ENCODE measurements at places on chromosomes 12 and 14.
A peak's percentile ranks its signal among the peaks of the same experiment; 100 is the strongest.

GRCh38 chr12:93777254-93777653 lies 100.1 kb downstream of the CRADD start:
- peak; percentile 57 for DNase-seq
- no peak overlapping the region for H3K4me3 ChIP-seq
- no peaks in the 10 kb centered on the region for H3K36me3 ChIP-seq
- no peaks in the 10 kb centered on the region for H3K27me3 ChIP-seq
- H3K4me1 ChIP-seq: peaks cover 40% of the 10 kb centered on the region

DNA sequence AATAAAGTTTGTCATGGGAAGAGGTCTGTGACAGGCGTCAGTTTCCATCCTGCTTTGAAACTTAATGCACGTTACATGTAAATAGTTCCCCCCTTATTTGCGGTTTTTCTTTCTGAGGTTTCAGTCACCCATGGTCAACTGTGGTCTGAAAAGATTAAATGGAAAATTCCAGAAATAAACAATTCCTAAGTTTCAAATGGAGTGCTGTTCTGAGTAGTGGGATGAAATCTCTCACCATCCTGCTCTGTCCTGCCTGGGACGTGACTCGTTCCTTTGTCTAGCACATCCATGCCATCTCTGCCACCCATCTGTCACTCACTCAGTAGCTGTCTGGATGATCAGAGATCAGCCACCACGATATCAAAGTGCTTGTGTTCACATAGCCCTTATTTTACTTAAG lies 51.3 kb upstream of the DICER1 start:
- H3K4me1 ChIP-seq: no peaks in the 10 kb centered on the region
- H3K27me3 ChIP-seq: no peaks in the 10 kb centered on the region
- no peak overlapping the region for H3K4me3 ChIP-seq
- H3K27ac ChIP-seq: no peak overlapping the region
- no peak for DNase-seq

DNA sequence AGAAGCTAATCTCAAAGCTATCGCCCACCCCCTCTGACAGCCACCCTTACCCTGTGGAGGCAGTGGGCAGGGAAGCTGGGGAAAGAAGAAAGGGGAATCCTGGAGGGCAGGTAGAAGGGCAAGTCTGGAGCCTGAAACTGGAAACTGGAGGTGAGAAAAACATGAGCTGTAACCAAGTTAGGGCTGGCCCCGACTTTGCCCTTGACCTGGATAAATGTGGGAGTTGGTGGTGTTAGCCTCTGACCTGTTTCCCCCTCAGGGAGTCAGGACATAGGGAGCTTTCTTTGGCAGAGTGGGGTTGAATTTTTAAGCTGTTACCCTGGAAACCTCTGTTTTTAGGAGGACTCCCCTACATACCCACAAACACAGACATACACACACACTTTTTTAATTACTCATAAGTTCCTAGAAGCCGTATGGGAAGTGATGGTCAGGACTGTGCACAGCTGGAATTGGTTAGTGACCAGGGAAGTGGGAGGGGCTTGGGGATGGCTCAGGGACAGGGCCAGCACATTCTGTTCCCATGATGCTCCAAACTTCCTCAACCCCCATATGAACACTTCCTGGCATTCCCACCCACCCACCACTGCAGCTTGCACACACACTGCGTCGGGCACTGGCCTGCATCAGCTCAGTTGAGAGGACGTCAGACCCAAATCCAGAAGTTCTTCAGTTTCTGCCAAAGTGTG lies 5.0 kb upstream of the MMP19 start:
- H3K4me1 ChIP-seq: peaks cover 22% of the 10 kb centered on the region
- no peaks in the 10 kb centered on the region for H3K36me3 ChIP-seq
- peak; percentile 89 for DNase-seq
- H3K27me3 ChIP-seq: no peaks in the 10 kb centered on the region

- H3K27me3 ChIP-seq: no peaks in the 10 kb centered on the region
- no peak overlapping the region for H3K27ac ChIP-seq
- H3K4me1 ChIP-seq: peaks cover 30% of the 10 kb centered on the region
- H3K36me3 ChIP-seq: peaks cover 33% of the 10 kb centered on the region
- DNase-seq: no peak
- no peak overlapping the region for H3K4me3 ChIP-seq
Observed at GRCh38 chr14:75153295-75153694, 23.1 kb downstream of the TMED10 start.

DNA sequence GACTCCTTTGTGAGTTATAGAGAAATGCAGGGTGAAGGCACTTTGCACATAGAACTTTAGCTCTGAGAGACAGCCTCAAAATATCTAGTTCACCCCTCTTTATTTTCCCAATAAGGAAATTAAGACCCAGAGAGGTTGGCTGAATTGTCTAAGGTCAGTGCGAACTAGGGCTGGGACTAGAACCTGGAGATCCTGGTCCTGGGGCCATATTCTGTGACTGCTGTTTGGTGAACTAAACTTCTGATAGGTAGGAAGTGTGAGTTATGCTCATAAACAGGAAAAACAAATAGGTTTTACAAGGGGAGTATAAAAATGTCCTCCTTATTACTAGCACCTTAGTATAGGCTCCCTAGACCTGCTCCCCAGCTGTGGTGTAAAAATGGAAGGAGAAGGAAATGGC lies 53.9 kb downstream of the DAD1 start:
- DNase-seq: no peak
- H3K36me3 ChIP-seq: no peaks in the 10 kb centered on the region
- no peak overlapping the region for H3K4me3 ChIP-seq
- H3K27ac ChIP-seq: no peak overlapping the region
- H3K27me3 ChIP-seq: no peaks in the 10 kb centered on the region

DNA sequence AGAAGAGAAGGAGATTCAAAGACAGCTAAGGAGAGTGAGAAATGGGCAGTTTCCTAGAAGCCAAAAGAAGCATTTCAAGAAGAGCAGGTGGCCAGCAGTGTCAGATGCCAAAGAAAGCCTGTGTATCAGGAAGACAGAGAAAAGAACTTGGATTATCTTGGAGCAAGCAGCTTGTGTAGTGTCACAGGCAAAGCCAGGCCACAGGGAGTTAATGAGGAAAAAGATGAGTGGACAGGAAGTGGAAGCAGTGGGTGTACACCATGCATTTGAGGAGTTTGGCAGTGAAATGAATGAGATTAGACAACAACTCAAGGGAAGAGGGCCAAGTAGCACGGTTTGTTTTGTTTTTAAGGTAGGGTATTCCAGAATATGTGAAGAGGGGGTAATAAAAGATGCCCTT lies 5.6 kb upstream of the MYH7 start:
- no peak overlapping the region for H3K4me3 ChIP-seq
- no peak for DNase-seq
- H3K27me3 ChIP-seq: no peaks in the 10 kb centered on the region

DNA sequence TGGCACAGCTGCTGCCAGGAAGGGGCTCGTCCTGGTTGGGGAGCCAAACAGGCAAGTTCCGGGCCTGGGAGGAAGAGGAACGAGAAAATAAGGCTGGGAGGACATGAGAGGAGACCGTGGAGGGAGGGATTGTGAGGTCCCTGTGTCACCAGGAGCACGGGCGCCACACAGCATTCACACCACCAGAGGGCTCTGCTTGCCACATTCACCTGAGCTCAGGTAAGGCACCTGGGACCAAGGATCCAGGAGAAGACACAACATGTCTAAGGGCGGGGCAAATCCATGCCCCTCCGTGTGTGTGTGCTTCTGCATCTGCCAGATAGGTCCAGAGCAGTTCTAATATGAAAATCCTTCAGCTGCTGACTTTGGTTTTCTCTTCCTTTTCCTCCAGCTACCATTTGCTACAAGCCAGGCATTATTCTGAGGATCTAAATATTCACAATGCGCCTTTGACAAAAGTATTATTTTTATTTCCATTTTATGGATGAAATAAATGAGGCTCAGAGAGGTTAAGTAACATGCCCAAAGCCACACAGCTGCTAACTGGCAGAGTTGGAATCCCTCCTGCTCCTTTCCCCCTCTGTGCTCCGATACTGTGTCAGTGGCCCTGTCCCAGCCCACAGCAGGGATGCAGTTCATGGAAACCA lies 14.6 kb downstream of the RAPGEF3 start:
- no peak overlapping the region for H3K4me3 ChIP-seq
- H3K27ac ChIP-seq: no peak overlapping the region
- H3K4me1 ChIP-seq: peaks cover 21% of the 10 kb centered on the region
- H3K36me3 ChIP-seq: no peaks in the 10 kb centered on the region
- no peaks in the 10 kb centered on the region for H3K27me3 ChIP-seq
- DNase-seq: no peak

- H3K36me3 ChIP-seq: no peaks in the 10 kb centered on the region
- no peak overlapping the region for H3K27ac ChIP-seq
- H3K27me3 ChIP-seq: no peaks in the 10 kb centered on the region
- DNase-seq: no peak
- peaks cover 14% of the 10 kb centered on the region for H3K4me1 ChIP-seq
Observed at GRCh38 chr12:120861074-120861795, 42.9 kb downstream of the SPPL3 start.

DNA sequence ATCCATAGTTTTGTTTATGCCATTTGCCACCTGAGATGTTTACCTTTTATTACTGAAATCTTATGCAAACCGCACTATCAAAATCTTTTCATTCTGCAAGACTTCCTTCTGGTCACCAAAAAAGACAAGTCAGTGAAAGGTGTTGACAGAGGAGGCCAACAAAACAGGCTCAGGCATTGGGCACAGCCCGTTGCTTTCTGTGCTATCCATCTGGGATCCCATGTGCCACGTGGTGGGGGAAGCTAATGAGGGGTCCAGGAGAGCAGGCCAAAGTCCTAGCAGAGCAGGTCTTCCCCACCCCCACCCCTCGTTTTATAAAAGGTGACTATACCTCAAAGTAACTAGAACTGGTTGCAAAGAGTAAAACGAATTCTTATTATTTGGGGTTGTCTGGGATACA lies 1.2 kb downstream of the ALDH1L2 start:
- peaks cover 8% of the 10 kb centered on the region for H3K4me1 ChIP-seq
- H3K27me3 ChIP-seq: no peaks in the 10 kb centered on the region
- H3K27ac ChIP-seq: no peak overlapping the region
- no peaks in the 10 kb centered on the region for H3K36me3 ChIP-seq
- DNase-seq: no peak

DNA sequence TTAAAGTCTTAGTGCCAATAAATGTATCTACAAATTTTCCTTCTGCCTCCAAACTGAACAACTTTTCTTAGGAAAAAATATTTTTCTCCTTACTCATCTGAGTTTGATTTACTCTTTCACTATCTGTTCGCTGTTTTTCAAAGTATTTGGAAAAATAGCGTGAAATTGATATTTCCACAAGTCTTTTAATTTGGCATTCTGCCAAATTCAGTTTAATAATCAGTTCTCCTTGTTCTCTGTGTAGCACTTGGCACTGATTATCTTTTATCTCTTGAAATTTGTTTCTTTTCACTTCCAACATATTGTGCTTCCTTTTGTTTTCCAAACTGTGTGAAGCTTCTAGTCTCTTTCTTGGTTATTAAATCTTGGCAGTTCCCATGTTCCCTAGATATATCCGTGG lies 559.8 kb downstream of the RPL10L start:
- no peaks in the 10 kb centered on the region for H3K36me3 ChIP-seq
- no peaks in the 10 kb centered on the region for H3K4me1 ChIP-seq
- no peaks in the 10 kb centered on the region for H3K27me3 ChIP-seq
- DNase-seq: no peak
- no peak overlapping the region for H3K4me3 ChIP-seq
- H3K27ac ChIP-seq: no peak overlapping the region

- H3K36me3 ChIP-seq: no peaks in the 10 kb centered on the region
- DNase-seq: no peak
- H3K4me1 ChIP-seq: peaks cover 36% of the 10 kb centered on the region
- no peak overlapping the region for H3K27ac ChIP-seq
Observed at GRCh38 chr12:47753021-47754001, 5.4 kb downstream of the RAPGEF3 start.

- no peak overlapping the region for H3K4me3 ChIP-seq
- no peak overlapping the region for H3K27ac ChIP-seq
- no peak for DNase-seq
- H3K4me1 ChIP-seq: no peaks in the 10 kb centered on the region
- peaks cover 13% of the 10 kb centered on the region for H3K27me3 ChIP-seq
- H3K36me3 ChIP-seq: no peaks in the 10 kb centered on the region
Observed at GRCh38 chr14:99838639-99839134, 45.5 kb downstream of the EML1 start.

- DNase-seq: no peak
- peaks cover 66% of the 10 kb centered on the region for H3K4me1 ChIP-seq
- H3K27ac ChIP-seq: peak overlapping the region; percentile 73
Observed at GRCh38 chr12:1607940-1608712, 13.7 kb upstream of the FBXL14 start.

GRCh38 chr14:29971101-29971500 lies 43.5 kb upstream of the PRKD1 start:
- no peaks in the 10 kb centered on the region for H3K27me3 ChIP-seq
- H3K27ac ChIP-seq: no peak overlapping the region
- no peak for DNase-seq
- H3K4me3 ChIP-seq: no peak overlapping the region
- H3K4me1 ChIP-seq: no peaks in the 10 kb centered on the region

DNA sequence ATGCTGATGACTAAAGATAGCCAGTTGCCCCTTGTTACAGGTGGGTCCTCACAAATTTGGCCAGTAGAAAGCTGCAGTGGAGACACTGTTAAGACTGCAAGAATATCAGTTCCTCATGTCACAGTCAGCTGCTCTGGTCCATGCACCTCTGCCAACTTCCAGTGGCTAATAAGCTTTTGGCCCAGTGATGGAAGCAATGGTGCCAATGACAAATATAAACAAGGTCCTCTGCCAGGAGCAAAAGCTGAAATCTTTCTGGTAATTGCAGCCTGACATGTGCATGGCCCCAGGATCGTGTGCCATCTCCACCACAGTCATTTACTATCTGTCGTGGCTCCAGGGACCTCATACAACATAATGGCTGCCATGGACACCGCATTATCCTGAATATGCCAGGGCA lies 85.4 kb upstream of the TMEM260 start:
- no peak overlapping the region for H3K27ac ChIP-seq
- no peaks in the 10 kb centered on the region for H3K36me3 ChIP-seq
- H3K4me3 ChIP-seq: no peak overlapping the region
- no peak for DNase-seq
- no peaks in the 10 kb centered on the region for H3K27me3 ChIP-seq

GRCh38 chr12:65817866-65818265 lies 6.4 kb upstream of the HMGA2 start:
- H3K27ac ChIP-seq: no peak overlapping the region
- H3K36me3 ChIP-seq: no peaks in the 10 kb centered on the region
- H3K27me3 ChIP-seq: peaks cover 13% of the 10 kb centered on the region
- peaks cover 3% of the 10 kb centered on the region for H3K4me1 ChIP-seq

DNA sequence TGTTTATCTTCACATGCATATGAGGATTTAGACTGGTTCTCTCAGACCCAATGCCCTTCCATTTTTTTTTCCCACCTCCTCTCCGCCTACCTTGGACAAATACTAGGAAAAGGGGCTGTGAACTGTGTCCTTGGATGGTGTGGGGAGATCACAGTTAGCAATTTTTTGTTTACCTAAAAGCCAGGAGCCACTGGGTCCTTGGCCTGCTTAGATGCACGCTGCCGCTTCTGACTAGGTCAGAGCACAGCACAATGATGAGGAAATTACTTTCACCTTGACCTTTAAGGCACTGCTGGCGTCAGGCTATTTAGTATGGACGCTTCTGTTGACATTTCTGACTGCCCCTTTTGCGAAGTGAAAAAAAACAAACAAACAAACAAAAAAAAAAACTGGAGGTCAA lies 1.9 kb downstream of the CCDC38 start:
- no peaks in the 10 kb centered on the region for H3K27me3 ChIP-seq
- H3K36me3 ChIP-seq: no peaks in the 10 kb centered on the region
- H3K27ac ChIP-seq: no peak overlapping the region
- DNase-seq: no peak

- DNase-seq: no peak
- H3K27ac ChIP-seq: no peak overlapping the region
- no peaks in the 10 kb centered on the region for H3K36me3 ChIP-seq
Observed at GRCh38 chr14:68281497-68281896, 461.9 kb downstream of the RAD51B start.
